ENCODE measurements at places on chromosomes 7 and 10.
A peak's percentile ranks its signal among the peaks of the same experiment; 100 is the strongest.

GRCh38 chr7:35253710-35254495 is at the start of gene TBX20:
Gene TBX20, minus strand, starts transcription at chr7:35254100. Its CDS starts 480 bp downstream, at chr7:35253620.
- peak; percentile 78 for DNase-seq

DNA sequence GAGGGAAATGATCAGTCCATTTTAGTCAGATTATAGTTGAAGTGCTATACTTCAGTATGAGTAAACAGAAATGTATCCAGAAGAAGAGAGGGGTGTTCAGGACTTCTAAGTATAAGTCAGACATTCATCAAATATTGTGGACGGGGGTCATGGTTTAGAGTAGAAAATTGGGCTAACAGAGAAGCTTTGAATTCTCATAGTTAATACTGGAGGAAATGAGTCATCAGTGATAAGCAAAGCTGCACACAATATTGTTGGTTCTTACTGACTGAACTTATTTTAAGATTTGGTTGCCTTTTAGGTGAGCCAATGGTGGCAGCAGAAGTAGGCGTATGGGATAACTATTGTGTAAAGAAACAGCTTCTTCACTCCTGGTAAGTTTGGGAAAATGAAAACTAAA is 1.7 kb upstream of the SUMF2 start:
- DNase-seq: no peak

DNA sequence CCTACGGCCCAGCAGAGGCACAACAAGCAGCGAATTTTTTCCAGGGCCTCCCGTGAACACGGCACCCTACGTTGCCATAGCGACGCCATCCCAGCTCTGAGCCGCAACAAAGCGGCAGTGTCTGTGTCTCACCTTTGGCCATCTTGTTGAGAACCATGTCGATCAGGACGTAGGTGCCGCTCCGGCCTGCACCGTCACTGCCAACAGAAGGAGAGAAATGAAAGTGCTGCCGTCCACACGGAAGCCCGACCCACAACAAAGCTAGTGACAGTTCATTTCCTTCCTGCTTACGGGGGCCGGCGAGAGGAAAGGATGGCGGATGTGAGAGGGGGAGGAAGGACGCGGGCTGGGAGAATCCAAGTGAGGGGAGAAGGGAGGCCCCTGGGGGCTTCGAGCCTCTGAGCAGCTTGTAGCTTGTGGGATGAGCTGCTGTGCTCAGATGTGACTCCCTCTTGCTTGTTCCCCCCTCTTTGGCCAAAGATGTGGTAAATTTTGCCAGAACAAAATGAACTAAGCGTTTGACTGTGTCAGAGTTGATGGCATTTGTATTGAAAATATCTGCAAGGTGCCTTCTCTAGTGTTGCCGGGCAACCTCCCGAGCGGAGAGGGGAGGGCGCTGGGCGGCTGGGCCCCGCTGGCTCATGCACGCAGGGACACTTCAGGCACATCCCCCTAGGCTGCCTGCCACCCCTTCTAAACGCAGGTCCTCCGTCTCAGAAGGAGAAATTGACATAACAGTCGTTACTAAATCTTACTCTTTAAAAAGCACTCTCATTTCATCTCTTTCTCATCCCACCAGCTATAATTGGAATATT is 232.2 kb downstream of the DNAJB6 start:
- DNase-seq: peak; percentile 74

DNA sequence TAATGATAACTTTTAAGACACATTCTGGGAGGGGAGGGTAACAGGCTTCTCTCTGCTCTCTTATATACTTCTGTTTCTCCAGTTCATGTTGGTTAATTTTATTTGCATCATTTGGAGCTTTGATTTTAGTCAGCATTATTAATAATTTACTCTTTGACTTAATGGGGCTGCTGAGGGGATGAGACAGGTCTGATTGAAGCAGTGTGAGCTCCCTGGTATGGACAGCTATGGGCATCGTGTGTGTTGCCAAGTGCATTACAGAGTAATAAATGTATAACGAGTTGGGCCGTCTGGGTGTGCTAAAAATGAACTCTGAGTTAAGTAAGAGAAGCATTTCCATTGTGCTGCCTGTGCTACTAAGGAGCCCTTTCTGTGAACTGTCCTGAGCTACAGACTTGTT is 31.7 kb upstream of the IKZF1 start:
- DNase-seq: no peak

GRCh38 chr7:604884-605531 is 85.4 kb upstream of the PDGFA start:
- DNase-seq: no peak

DNA sequence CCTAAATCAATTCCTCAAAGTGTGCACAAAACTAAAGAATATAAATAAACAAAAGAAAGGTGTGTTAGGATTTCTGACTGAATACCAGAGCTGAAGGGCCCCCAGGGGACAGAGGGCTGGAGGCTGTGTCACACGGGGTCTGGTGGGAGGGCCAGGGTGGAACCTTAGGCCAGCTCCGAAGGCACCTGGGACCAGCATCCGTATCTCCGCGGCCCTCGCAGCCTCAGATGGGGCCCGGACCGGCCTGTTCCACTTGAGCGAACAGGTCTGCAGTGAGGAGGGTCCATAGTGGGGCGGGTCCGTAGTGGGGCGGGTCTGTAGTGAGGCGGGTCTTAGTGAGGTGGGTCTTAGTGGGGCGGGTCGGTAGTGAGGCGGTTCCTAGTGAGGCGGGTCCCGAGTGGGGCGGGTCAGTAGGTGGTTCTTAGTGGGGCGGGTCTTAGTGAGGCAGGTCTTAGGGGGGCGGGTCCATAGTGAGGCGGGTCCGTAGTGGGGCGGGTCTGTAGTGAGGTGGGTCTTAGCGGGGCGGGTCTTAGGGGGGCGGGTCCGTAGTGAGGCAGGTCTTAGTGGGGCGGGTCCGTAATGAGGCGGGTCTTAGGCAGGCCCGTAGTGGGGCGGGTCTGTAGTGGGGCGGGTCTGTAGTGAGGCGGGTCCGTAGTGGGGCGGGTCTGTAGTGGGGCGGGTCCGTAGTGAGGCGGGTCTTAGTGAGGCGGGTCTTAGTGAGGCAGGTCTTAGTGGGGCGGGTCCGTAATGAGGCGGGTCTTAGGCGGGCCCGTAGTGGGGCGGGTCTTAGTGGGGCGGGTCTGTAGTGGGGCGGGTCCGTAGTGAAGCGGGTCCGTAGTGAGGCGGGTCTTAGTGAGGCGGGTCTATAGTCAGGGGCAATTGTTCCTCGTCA is 15.1 kb downstream of the GPR146 start:
- DNase-seq: peak; percentile 98

DNA sequence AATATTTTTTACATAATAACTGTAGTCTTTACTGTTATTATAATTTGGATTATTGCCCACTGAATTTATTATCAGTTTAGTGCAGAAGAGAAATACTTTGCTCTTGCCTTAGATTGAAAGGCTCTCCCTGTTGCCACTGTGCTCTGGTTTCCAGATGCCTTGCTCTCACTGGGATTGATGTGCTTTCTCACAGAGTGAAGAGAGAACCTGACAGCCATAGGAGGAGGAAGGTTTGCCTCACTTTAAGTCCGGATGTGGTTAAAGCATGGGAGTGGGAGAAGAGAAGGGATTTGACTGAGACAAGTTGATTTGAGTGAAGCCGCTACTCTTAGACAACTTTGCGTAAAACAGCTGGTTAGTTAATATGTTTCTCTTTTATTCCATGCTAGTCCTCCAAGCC is 68.2 kb upstream of the RPA3 start:
- DNase-seq: no peak

DNA sequence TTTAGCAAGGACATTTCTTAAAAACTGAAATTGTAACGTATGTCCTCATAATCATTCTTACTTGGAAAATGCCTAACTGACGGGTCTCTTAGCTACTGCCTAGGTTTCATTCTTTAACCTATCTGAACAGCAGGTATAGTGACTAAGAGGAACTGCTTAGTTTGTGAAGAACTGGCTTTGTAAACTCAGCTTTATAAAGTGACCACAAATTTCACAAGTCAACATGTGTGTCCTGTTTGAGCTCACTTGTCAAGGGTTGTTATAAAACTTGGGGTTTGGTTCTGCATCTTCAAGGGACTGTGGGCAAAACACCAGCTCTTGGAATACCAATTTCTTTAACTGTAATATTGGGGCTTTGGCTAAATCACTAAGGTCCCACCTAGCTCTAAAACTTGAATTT is 32.2 kb downstream of the MRPS33 start:
- no peak for DNase-seq

- no peak for DNase-seq
Measured at GRCh38 chr10:122191936-122192541, 79.1 kb upstream of the BTBD16 start.

- peak; percentile 14 for DNase-seq
Measured at GRCh38 chr7:66379542-66380160, 174.5 kb downstream of the TPST1 start.

DNA sequence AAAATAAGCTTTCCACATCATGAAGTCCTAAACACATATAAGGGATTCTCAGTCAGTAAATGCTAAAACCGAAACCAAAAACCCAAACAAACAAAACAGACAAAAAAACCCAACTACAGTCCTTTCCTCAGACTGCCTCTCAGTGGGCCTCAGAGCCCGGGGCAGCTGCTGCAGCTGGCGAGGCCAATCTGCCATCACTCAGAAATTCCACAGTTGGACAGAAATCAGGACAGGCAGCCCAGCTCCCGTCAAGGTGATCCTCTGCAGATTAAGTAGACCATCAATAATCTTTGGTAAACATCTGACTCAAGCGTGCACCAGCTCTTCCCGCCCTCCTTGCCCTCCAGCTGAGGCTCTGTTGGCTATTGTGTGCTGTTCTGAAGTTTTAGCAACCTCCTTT is 142.2 kb downstream of the ATXN7L1 start:
- DNase-seq: no peak

DNA sequence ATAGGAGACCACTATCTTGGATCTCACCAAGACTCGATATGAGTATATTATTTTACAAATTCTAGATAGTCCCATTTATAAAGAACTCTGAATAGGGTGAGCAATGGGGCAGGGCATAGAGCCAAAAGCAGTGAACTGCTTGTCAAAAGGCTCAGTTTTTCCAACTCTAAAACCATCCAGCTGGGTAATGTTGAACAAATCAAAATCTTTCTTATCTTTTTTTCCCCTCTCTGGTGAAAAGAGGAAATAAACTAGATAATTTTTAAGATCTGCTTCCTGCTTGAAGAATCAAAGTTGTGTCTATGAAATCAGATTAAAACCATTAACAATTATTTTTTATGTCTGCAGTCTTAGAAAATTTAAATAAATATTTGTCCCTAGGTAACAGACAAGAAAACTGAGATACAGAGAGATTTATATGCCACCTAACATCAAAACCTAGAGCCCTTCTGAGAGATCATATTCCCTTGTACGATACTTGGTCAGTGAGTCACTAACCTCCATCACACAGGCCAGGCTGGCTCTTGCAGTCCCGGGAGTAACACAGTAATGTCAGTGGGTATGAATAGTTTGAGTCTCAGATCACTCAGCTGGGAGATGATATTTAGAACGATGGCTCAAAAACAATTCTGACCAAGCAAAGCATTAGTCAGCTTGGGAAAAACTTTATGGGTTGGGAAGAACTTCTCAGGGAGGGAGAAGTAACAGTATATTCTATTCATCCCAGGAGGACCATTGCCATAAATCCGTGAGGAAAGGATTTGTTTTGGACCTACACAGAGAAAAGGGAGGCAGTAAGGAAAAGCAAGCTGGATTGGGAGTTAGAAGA is 178.8 kb downstream of the REEP3 start:
- DNase-seq: no peak

DNA sequence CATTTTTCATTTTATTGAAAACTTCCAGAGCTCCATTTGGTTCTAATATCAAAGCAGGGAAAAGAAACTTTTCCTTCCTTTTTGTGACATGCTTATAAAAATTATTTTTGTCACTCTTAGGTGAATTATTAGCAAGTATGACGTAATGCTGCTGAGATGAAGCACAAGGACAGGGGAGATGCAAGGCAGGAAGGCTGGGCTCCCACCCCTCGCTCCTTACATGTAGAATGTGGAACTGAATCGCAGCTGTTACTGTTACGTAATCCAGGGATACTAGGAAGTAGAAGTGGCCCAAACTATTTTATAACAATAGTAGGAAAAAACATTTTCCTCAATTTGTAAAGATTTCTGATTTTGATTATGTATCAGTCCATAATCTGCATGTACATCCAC is 17.1 kb upstream of the GTPBP4 start:
- no peak for DNase-seq
